ENCODE measurements at places on chromosomes 16 and 17.

- no peak for DNase-seq
Measured at GRCh38 chr16:56872863-56873391, 7.9 kb downstream of the SLC12A3 start.

GRCh38 chr17:36629970-36630502 lies 28.7 kb downstream of the MRM1 start:
- DNase-seq: no peak

GRCh38 chr17:19237389-19238166 lies 412 bp downstream of the EPN2 start:
- no peak for DNase-seq

- DNase-seq: no peak
Measured at GRCh38 chr17:16511593-16511992, 19.6 kb upstream of the LRRC75A start.

DNA sequence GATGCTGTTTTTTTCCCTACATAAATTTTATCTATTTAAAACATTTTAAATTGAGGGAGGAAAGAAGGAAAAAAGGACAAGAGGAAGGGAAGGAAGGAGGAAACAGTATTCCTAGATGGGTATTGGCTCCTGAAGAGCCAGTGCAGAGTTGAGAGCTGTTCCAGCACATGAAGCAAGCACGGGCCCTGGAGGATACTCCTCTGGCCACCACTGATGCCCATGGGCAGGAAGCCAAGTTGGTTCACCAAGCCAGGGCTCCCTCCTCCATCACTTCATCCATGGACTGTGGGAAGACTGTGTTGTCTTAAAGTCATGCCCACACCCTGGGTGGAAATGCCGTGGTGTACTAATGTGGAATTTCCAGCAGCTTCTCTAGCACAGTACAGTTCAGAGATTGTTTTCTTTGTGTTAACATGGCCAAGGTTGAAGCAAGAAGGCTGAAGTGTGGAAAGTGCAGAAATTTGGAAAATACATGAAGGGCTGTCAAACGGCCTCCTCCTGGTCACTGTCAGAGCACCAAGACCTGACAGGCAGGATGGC lies 23.9 kb upstream of the NOS2 start:
- no peak for DNase-seq

GRCh38 chr16:70434484-70435260 lies 4.2 kb downstream of the ST3GAL2 start:
- DNase-seq: no peak

- DNase-seq: no peak
Measured at GRCh38 chr17:48344251-48344650, 85.8 kb downstream of the SKAP1 start.

- no peak for DNase-seq
Measured at GRCh38 chr17:56919717-56920116, 5.9 kb upstream of the TRIM25 start.

GRCh38 chr17:64771980-64772844 lies 110.1 kb upstream of the SMURF2 start:
- DNase-seq: no peak

DNA sequence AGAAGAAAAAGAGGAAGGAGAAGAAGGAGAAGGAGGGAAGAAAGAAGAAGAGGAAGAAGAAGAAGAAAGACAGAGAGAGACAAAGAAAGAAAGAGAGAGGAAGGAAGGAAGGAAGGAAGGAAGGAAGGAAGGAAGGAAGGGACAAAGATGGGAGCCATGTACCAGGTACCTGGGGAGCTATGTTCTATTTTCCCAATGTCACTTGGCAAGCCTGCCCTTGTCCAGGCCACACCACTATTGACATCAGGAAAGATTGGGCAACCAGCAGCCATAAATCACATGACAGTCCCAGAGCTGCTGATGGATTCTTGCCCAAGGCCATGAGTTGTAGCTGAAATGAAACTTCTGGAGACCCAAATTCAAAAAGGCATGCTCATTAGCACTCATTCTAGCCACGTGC lies 2.7 kb upstream of the CES1 start:
- DNase-seq: no peak

- no peak for DNase-seq
Measured at GRCh38 chr17:19311421-19312215, 50.9 kb downstream of the B9D1 start.

GRCh38 chr17:82859431-82860403 lies 19.9 kb upstream of the ZNF750 start:
- no peak for DNase-seq

- no peak for DNase-seq
Measured at GRCh38 chr16:62539657-62540056, 503.4 kb upstream of the CDH8 start.

DNA sequence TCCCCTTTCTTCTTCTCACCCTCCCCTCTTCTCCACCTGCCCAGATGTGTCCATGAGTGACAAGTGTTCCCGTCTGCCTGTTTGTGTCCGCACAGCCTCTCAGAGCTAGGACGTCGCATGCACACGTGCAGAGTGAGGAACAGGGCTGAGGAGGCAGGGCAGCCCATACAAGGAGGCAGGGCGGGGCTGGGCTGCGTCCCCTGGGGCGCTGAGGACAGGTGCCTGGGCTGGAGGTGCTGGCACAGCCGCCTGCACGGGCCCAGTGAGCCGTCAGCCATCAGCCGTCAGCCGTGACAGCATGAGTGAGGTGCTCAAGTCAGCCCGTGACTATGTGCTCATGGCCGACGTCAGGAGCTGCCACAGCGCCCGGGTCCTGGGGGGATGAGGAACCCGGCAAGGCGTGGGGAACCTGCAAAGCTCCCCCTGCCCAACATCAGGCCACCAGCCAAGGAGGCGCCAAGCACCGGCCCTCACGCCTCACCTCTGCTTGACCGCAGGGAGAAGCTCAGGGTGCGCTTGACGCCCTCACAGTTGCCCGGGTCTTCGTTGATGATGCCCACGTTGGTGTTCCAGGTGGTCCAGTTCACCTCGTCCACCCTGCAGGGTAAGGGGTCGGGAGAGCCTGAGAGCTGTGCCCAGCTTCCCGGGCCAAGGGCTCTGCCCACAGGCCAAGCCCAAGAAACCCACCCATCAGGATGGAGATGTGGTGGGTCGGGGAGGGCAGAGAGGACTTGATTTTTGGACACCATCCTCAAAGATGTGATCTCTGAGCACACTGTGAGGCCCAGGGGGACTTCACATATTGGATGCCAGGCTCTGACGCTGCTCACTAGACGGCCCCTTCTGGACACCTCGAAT lies 13.7 kb upstream of the TRPV3 start:
- no peak for DNase-seq

GRCh38 chr16:61887903-61888302 lies 148.3 kb downstream of the CDH8 start:
- DNase-seq: no peak

GRCh38 chr16:50152351-50152806 lies 727 bp upstream of the TENT4B start:
- DNase-seq: no peak

- DNase-seq: no peak
Measured at GRCh38 chr16:53673189-53673588, 30.5 kb downstream of the RPGRIP1L start.

GRCh38 chr17:6525141-6525540 lies 31.2 kb downstream of the PITPNM3 start:
- no peak for DNase-seq

DNA sequence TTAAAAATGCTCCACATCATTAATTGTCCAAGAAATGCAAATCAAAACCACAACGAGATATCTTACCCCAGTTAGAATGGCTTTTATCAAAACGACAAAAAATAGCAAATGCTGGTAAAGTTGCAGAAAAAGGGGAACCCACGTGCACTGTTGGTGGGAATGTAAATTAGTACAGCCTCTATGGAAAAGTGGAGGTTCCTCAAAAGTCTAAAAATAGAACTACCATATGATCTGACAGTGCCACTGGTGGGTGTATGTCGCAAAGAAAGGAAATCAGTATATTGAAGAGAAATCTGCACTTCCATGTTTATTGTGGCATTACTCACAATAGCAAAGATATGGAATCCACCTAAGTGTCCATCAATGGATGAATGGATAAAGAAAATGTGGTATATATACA lies 38.2 kb upstream of the ZFHX3 start:
- no peak for DNase-seq

- DNase-seq: no peak
Measured at GRCh38 chr16:30760577-30761426, 1.1 kb downstream of the CFAP119 start.

- DNase-seq: no peak
Measured at GRCh38 chr17:67021743-67022450, 22.5 kb upstream of the CACNG1 start.

GRCh38 chr16:82083710-82084353 lies 48.8 kb downstream of the HSD17B2 start:
- DNase-seq: no peak

DNA sequence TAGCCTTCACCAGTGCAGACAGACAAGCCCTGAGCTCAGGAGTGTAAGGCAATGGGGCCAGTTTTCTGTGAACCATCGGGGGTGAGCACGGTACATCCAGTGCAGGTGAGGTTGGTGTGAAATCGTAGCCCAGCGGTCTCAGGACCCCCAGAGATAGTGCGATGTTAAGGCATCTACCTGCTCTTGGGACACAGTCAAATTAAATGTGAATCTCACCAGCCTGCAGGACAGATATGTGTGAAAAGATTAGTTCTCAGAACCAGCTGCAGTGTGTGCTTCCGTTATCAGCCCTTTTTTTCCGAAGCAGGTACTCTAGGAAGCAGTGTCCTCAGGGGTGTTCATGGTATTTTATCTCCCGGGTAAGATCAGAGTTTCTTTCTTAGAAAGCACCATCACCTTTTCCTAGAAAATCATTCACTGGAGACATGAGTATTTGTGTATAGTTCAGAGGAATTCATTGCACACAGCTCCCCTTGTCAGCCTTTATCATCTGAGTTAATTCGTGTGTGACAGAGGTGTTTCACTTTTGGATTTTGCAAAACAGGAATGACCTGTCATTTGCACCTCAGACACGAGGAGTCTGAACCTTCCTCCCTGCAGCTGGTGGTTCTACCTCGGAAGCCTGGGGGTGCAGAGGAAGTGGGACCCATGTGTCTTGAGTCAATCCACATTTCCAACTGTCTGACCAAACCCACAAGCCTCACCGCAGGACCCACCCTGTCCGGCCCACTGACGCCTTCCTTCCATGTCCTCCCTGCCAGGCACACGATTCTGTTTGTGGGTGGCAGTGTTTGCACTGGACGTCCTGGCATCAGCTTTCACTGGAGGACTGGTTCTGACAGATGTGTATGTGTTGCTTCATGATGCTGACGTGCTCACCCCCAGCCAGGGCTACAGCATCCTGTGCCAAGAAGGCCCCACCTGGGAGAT lies 107.8 kb downstream of the CLEC16A start:
- no peak for DNase-seq

DNA sequence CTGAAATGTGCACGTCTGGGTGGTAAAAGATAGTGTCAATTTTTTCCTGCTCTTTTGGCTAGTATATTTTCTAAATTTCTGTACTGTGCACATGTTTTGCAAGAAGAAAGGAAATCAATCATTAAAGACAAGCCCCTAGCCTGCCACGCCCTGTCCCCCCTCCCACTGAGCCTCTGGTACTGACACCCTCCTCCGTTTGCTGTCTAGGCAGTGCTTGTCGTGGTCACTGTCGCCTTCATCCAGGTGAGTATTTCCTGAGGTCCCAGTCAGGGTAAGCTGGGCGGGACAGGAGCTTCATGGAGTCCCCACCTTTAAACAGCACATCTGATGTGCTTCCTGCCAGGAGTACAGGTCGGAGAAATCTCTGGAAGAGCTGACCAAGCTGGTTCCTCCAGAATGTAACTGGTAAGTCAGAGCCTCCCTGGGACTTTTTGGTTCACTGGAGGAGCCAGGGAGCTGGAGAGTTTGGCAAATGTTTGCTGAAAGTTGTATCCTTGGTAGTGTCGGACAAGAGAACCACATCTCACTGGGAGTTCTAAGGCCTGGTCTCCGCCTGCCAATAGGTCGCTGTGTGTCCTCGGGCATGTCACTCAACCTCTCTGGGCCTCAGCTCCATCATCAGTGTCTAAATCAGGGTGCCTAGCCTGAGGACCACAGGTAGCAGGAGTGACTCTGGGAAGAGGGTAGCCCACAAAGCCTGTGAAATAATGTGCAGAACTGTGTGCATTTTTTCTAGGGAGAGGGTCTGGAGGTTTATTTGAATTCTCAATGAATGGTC lies 42.2 kb downstream of the ATP2C2 start:
- no peak for DNase-seq

- no peak for DNase-seq
Measured at GRCh38 chr16:69918241-69918640, 32.9 kb upstream of the CLEC18A start.

DNA sequence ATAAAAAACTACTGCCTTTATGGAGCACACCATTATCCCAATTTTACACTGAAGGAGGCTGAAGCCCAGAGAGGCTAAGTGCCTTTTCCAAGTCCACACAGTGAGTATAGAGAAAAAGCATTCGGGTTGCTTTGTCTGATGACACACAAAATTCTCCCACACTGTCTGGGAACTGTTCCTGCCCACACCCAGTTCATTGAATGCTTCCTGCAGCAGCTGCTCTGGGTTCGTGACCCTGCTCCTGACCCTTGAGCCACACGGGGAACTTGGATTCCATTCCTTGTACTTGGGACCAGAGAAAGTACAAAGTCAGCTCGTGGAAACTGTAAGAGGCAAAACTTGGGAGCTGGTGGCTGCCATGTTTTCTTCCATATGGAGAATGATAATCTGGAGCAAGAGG lies 57.9 kb downstream of the AKAP1 start:
- DNase-seq: no peak

GRCh38 chr16:79712276-79712675 lies 111.7 kb upstream of the MAF start:
- DNase-seq: no peak

DNA sequence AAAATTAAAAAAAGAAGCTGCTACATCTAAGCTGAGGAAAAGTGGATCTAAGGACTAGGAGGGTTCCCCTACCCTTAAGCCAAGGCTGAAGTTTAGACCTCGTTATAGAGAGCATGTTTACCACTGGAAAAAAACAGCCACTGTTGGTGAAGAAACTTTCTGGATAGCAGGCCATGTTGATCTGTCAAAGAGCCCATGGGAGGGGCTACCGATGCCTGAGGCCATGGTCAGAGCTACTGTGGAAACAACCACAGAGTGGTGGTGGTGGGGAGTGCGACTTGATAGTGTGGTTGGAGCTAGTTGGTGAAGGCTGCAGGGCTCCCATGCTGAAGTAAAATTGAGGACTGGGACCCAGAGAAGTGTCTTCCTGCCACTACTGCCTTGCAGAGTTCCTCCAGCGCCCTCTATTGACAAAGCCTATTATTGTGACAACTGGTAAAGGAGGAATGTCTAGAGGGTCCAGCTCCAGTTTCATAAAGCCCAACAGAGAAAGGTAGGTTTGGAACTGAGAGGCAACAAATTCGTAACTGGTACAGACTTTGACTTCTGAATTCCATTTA lies 12.7 kb upstream of the FAM20A start:
- DNase-seq: no peak

DNA sequence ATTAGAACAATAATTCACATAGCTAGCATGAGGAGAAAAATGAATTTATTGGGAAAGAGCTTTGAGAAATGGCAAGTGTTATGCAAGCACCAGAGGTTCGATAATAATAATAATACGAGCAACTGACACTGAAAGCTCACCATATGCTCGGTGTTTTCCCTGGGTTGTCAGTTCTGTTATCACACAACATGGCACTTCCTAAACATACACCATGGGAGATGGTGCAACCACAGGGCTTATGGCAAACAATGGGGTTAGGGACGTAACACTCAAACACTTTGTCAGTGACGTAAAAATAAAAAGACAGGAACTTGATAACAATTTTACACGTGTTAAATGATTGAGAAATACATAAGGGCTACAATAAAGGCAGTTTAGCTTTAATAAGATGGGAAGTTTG lies 23.7 kb downstream of the OR1D5 start:
- DNase-seq: no peak

All from vagina (tissue), 2 donors.